Hematopoietic multipotent progenitor cell (in vitro differentiated cells): ENCODE measurements at places on chromosomes 12 and 14.
A peak's percentile ranks its signal among the peaks of the same experiment; 100 is the strongest.

DNA sequence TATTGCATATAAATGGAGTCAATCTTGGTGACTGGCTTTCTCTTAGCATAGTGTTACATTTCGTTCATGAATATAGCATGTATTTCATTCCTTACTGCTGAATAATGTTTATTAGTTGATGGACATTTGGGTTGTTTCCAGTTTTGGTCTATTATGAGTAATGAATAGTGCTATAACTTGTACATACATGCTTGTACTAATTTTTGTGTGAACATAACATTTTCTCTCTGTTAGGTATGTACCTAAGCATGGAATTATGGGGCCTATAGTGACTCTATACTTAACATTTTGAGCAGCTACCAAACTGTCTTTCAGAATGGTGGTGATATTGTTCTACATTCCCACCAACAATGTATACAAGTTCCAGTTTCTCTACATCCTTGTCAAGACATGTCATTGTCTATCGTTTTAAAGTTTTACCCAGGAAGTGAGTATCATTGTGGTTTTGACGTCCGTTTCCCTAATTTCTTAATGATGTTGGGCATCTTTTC is 23.1 kb downstream of the ATP2A2 start:
- DNase-seq = no peak

- no peak for DNase-seq
Observed at GRCh38 chr12:31322801-31323207, 3.1 kb downstream of the SINHCAF start.

DNA sequence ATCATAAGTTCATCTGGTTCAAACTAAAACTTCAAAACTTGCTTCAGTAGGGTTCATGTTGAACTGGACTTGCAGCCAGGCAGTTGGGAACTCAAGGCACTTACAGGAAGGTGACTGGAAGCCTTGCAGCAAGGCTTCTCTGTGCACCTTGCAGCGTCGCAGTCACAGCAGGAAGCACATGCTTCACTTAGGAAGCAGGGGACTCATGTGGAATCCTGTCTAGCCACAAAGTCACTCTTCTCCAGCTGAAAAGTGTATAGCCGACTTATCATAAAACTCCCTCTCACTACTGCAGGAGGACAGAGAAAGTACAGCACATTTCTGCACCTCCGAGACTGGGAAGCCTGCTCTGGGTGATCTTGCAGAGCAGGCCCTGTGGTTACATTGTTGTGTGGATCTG is 114.0 kb upstream of the PRB2 start:
- peak; percentile 61 for DNase-seq

DNA sequence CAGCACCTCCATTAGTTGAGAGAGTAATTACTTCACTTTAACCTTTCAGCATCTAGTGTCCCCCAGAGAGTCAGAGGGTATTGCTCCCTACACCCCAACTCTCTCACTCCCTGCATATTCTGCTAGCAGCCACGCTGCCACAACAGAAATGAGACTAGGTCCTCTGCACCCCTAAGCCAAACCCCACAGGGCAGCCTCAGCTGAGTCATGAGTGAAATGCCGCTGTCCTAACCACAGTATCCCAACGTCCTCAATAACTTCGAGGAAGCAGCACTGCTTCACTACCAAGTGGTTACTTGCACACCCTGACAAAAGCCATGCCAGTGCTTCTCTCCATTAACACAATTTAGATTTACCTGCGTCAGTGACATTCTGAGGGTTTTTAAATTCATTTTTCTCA is 6.9 kb upstream of the LYZ start:
- DNase-seq = no peak

DNA sequence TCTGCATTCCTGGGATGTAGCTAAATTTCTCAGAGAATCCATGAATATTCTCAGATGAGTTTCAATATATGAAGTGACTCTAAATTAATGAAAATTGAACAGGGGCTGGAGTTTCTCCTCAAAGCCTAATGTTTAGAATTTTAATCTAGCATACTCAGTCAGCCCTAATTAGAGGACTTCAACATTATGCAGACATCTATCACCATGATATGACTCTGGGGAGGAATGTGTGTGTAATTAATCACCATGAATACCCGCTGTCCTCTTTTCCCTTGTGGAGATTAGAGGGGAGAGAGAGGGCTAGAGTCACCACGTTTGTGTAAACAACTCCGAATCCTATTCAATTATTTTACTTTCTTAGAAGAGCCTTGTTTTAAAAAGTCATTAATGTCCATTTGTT is 698.6 kb upstream of the MDGA2 start:
- no peak for DNase-seq

DNA sequence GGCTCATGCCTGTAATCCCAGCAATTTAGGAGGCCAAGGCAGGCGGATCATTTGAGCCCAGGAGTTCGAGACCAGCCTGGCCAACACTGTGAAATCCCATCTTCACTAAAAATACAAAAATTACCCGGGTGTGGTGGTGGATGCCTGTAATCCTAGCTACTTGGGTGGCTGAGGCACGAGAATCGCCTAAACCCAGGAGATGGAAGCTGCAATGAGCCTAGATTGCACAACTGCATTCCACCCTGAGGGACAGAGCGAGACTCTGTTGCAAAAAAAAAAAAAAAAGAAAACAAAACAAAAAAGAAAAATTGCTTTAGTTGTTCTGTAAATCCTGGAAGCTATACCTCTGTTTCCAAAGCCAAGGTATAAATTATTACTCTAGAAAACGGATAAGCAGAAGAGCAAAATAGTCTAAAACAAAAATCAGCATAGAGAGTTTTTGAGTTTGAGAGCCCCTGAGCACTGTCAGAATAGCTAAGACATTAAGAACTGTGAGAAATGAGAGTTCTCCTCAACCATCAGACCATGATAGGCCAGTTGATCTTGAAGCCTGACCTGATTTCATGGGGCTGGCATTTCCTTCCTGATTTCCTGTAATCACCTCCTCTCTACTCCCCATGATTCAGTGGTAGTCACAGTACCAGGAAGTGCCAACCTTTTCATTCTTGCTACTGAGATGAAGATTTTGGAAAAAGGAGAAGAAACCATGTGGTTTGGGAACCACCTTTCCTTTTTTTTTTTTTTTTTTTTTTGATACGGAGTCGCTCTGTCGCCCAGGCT is 31.7 kb downstream of the ATP2A2 start:
- no peak for DNase-seq
